ENCODE measurements at places on chromosomes 4 and X.

DNA sequence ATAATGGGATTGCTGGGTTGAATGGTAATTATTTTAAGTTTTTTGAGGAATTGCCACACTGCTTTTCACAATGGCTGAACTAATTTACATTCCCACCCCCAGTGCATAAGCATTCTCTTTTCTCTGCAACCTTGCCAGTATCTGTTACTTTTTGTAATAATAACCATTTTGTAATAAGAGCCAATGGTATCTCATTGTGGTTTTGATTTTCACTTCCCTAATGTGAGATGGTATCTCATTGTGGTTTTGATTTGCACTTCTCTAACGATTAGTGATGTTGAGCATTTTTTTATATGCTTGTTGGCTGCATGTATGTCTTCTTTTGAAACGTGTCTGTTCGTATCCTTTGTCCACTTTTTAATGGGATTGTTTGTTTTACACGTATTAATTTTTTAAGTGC is 213.1 kb upstream of the HDX start:
- H3K36me3 ChIP-seq = no peaks in the 10 kb centered on the region
- no peaks in the 10 kb centered on the region for H3K27me3 ChIP-seq
- H3K4me1 ChIP-seq = no peaks in the 10 kb centered on the region
- no peak for DNase-seq
- no peak overlapping the region for H3K4me3 ChIP-seq

- no peaks in the 10 kb centered on the region for H3K27me3 ChIP-seq
- no peak overlapping the region for H3K27ac ChIP-seq
- DNase-seq = no peak
- H3K4me1 ChIP-seq = no peaks in the 10 kb centered on the region
Measured at GRCh38 chrX:106178826-106179225, 10.7 kb downstream of the PWWP3B start.

GRCh38 chr4:19382993-19383756 is 868.5 kb upstream of the SLIT2 start:
- DNase-seq = no peak
- no peaks in the 10 kb centered on the region for H3K4me1 ChIP-seq
- no peak overlapping the region for H3K4me3 ChIP-seq
- no peak overlapping the region for H3K27ac ChIP-seq
- H3K36me3 ChIP-seq = no peaks in the 10 kb centered on the region

DNA sequence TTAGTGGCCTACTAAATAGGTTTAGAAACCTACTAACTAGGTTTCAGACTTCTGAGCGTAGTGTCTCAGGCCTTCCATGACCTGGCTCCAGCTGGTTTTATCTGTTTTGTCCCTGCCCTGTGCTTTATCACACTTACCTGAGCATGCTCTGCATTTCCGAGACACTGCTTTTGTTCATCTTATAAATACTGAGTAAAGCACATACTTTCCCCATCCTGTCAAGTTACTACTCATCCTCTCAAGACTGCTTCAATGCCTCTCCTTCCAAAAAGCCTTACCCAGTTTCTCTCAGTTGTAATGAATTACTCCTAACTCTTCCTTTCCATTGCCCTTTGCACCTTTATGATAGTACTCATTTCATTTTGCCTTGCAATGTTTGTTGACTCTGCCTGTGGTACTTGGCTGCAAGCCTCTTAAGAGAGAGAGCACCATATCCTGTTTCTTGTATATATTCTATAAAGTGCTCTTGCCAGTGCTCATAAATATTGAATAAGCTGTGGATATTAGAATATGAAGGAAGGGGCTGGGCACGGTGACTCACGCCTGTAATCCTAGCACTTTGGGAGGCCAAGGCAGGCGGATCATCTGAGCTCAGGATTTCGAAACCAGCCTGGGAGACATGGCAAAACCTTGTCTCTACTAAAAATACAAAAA is 34.4 kb downstream of the SLAIN2 start:
- no peak overlapping the region for H3K4me3 ChIP-seq
- peaks cover 1% of the 10 kb centered on the region for H3K4me1 ChIP-seq
- no peak overlapping the region for H3K27ac ChIP-seq
- peaks cover 19% of the 10 kb centered on the region for H3K36me3 ChIP-seq
- no peak for DNase-seq
- H3K27me3 ChIP-seq = no peaks in the 10 kb centered on the region

DNA sequence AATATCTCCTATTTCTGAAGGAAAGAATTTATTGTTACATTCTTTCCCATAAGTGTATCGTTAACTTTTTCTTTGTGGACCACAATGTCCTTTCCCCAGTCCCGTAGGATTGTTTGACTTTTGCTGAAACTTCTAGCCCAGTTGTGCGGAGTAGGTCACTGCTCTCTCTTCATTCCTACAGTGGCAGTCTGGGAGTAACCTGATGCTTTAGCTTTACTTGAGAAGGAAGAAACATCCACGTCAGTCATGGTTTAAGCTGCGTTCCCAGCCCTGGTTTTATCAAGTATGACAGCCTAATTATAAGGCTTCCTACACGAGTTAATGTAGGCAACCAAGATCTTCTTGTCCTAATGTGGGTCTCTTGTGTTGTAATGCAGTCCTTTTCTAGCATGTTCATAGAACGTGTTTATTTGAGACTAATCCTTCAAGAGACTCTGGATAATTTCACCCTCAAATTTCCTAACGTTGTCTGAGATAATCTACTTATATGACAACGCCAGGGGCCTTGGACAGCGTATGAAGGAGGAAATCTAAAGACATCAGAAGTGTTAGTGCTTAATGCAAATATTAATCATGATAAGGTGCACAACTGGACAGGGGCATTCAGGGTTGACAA is 40.8 kb upstream of the GRPR start:
- H3K4me3 ChIP-seq = no peak overlapping the region
- H3K27me3 ChIP-seq = no peaks in the 10 kb centered on the region
- H3K4me1 ChIP-seq = no peaks in the 10 kb centered on the region
- no peak for DNase-seq

DNA sequence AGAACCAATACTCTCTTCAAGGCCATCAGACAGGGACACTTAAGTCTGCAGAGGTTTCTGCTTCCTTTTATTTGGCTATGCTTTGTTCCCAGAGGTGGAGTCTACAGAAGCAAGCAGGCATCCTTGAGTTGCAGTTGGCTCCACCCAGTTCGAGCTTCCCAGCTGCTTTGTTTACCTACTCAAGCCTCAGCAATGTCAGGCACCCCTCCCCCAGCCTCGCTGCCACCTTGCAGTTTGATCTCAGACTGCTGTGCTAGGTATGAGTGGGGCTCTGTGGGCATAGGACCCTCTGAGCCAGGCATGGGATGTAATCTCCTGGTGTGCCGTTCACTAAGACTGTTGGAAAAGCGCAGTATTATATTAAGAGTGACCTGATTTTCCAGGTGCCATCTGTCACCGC is 12.6 kb upstream of the UGT2B15 start:
- no peaks in the 10 kb centered on the region for H3K36me3 ChIP-seq
- no peak for DNase-seq
- no peaks in the 10 kb centered on the region for H3K27me3 ChIP-seq
- H3K4me1 ChIP-seq = no peaks in the 10 kb centered on the region
- no peak overlapping the region for H3K27ac ChIP-seq
- no peak overlapping the region for H3K4me3 ChIP-seq

- H3K27ac ChIP-seq = no peak overlapping the region
- no peak overlapping the region for H3K4me3 ChIP-seq
- H3K4me1 ChIP-seq = no peaks in the 10 kb centered on the region
Measured at GRCh38 chr4:187218705-187219245, 495.1 kb upstream of the FAT1 start.

GRCh38 chr4:188042191-188042590 is 46.6 kb downstream of the ZFP42 start:
- H3K27me3 ChIP-seq = no peaks in the 10 kb centered on the region
- no peaks in the 10 kb centered on the region for H3K4me1 ChIP-seq
- no peak overlapping the region for H3K27ac ChIP-seq
- no peak overlapping the region for H3K4me3 ChIP-seq
